Fibroblast of skin of left quadriceps (primary cell): ENCODE measurements at places on chromosomes 5 and 9.

GRCh38 chr9:83800236-83801033, 17.1 kb downstream of the GKAP1 start:
- no peak for DNase-seq

DNA sequence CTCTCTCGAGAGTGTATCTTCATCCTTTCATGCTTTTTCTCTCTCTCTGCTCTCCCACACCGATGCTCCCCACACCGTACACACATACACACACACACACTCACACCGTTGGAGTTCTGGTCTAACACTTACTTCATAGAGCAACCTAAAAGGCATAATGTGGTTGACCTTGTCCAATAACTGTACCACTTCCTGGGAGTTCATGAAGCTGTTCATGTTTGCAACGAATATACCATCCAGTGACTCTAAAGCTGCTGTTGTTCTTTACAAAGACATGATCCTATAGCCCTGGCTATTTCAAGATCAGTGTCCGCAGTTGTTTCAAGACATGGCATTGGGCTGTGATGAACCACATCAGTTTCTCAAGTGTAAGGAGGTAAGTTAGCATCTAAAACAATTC, 10.0 kb downstream of the MEF2C start:
- no peak for DNase-seq

- no peak for DNase-seq
Observed at GRCh38 chr5:1734271-1734907, 65.2 kb downstream of the MRPL36 start.

DNA sequence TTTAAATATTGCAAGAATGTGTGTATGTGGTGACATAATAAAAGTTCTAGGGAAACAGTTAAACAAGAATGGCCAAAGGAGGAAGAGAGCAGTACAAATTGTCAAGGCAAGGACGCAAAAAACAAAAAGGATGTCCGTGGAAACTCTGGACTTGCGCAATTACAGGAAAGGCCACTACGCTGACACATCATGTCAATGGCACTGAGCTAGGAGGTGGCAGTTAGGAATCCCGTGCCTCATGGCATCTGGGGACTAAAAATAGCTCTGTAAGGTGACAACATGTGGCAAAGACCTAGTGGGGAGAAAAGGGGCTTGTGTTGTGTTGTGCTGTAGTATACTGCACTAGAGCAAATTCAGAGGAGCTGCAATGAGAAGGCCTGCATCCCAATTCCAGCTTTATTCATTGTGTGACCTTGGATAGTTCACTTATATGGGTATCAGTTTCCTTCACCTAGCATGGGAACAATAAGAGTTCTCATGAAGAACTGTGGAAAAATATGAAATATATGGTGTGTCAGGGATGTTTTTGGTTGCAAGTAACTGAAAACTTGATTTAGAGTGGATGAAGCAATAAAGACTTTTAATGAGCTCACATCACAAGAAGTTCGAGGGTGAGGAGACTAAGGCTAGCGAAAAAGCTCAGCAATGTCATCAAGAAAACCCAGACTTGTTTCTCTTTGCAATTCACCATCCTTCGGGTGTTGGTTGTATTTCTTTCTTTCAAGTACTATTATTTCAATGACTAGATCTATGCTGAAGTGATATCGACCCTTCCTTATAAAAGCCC, 124.1 kb upstream of the STC2 start:
- no peak for DNase-seq

- no peak for DNase-seq
Observed at GRCh38 chr9:134195558-134195957, 31.2 kb upstream of the RNU6ATAC start.

- DNase-seq = no peak
Observed at GRCh38 chr5:95284572-95285408, at the start of gene MCTP1. Gene MCTP1, minus strand, starts transcription at chr5:95285094.

GRCh38 chr5:143775258-143775657, 36.7 kb upstream of the HMHB1 start:
- DNase-seq = no peak

DNA sequence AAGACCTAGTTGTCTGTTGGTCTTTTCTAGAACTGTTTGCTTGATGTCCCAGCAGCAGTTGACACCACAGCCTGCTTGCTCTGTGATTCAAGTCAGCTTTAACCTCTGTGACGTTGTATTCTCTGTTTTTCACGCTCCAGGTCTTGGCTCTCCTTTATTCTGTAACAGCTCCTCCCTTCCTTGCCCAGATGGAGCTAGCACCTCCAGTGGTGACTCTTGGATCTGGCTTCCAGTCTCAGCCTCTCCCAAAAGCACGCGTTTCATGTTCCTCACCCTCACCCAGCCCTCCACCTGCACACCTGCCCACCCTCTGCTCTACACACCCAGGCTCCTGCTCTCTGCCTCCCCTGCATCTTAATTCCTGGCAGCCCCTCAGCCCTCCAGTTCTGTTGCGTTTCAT, 50.6 kb downstream of the DMRT1 start:
- no peak for DNase-seq

GRCh38 chr5:114311281-114311680, 50.6 kb upstream of the KCNN2 start:
- DNase-seq = no peak

- DNase-seq = no peak
Observed at GRCh38 chr9:137575716-137576411, 2.9 kb downstream of the DPH7 start.

GRCh38 chr5:143304836-143305475, 98.5 kb downstream of the NR3C1 start:
- no peak for DNase-seq

GRCh38 chr5:42022383-42022972, 97.4 kb downstream of the FBXO4 start:
- no peak for DNase-seq

DNA sequence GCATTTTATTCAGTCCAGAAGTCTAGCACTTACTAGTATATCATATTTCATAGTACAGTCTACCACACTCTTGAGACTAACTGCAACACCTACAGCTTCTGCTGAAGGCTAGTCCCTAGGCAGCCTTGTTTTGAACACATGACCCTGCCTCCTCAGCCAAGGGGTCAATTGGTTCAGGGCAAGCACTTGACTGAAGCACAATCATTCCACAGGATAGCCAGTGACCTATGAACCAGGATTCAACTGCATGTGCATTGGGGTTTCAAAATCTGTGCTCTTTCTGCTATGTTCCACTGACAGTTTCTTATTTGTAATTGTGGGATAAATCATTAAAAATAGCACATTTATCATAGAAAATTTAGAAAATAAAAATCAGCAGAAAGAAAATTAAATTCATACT, 186.8 kb downstream of the TMEM161B start:
- DNase-seq = no peak

DNA sequence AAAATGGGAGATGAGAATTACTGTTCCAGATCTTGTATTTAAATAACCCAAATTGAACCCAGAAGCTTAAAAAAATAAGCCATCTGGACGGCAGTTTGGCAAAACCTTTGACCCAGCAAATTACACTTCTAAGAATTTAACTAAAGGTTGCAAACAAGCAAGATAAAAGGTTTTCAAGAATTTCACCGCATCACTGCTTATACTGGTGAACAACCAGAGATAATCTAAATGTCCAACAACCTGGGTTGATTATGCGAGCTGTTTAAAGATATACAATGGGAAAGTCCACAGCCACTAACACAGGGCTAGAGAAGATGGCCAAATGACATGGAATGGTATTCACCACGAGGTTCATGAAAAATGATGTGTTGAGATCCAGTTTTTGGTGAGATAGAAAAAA, 149.3 kb downstream of the GNAQ start:
- DNase-seq = no peak
